NCI-H2081 treated with DMSO at 0.1 percent for 48 hours (cell line): ENCODE measurements at places on chromosomes 1 and 21.

GRCh38 chr1:67171978-67172377 is 5.7 kb downstream of the IL23R start:
- no peak for DNase-seq

DNA sequence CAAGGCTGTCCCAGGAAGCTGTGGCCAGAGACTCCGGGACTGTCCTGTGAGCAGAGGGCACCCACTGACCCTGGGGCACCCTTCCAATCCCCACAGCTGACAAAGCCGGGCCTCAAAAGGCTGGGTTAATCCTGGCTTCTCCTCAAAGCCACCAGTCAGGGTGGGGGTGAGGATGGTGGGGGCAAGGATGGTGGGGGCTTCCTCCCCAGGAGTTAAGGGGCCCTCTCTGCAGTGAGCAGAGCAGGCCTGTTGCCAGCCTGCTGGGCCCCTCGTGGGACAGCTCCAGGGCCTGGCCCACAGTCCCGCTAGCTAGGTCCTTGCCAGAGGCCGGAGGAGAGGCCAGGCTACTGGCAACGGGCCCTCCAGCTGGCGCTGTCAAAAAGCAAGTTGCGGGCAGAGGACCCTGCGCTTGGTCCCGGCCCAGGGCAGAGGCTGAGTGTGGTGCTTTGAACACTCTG is 37.9 kb upstream of the CCDC27 start:
- DNase-seq = no peak

- no peak for DNase-seq
These were observed 107.6 kb downstream of the FASLG start for GRCh38 chr1:172766462-172766861.

DNA sequence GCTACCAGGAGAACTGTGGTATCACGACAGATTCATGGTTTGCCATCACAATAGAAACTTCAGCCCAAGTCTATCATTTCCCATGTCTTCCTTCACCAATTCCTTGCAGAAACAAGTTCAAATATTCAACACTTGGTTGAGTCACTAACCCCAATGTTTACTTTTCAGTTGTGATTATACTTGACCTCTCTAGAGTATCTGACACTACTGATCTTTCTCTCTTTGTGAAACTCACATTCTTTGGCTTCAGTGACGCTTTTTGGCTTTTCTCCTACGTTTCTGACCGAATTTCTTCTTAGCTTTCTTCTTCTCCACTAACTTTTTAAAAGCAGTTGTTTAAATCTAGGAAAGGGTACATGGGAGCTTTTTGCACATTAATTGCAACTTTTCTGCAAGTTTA is 48.8 kb upstream of the HMGB4 start:
- no peak for DNase-seq

- DNase-seq = no peak
These were observed 3.4 kb downstream of the HENMT1 start for GRCh38 chr1:108657356-108658080.
